ENCODE measurements at places on chromosomes 11 and 22.
A peak's percentile ranks its signal among the peaks of the same experiment; 100 is the strongest.

DNA sequence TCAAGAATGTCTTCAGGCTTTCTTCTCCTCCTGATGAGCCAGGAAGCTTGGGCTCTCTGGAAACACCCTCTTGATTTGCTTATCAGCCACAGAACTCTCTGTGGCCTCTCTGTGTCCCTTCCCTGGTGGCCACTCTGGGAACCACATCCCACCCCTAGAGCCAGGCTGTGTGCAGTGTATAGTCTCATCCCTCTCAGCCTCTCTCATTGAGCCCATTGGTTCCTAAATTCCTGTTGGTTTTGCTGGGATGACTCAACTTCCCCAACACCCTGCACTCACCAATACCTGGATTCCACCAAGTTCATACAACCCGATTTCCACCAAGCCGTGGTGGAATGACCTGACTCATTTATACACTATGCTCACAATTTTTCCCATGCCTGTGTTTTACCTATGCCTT is 5.2 kb downstream of the IRAG1 start:
- no peak for DNase-seq

DNA sequence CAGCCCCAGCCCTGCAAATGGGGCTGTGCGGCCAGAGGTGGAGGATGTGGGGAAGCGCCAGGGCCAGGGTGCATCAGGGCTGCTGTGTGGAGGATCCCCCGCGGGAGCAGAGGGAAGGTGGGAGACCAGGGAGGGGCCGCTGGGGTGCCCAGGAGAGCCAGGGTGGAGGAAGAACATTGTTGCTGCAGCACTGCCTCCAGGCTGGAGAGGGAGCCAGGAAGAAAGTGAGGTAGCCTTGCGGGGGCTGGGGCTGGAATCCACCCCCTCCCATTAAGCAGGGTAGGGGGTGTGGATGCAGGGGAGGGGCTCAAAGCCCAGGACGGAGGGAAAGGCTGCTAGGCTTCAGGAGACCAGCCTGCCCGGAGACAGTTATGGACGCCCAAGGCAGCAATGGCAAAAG is 15.0 kb downstream of the CABP7 start:
- no peak for DNase-seq

GRCh38 chr11:56214537-56214936 is 19.5 kb downstream of the OR5T2 start:
- DNase-seq = no peak

DNA sequence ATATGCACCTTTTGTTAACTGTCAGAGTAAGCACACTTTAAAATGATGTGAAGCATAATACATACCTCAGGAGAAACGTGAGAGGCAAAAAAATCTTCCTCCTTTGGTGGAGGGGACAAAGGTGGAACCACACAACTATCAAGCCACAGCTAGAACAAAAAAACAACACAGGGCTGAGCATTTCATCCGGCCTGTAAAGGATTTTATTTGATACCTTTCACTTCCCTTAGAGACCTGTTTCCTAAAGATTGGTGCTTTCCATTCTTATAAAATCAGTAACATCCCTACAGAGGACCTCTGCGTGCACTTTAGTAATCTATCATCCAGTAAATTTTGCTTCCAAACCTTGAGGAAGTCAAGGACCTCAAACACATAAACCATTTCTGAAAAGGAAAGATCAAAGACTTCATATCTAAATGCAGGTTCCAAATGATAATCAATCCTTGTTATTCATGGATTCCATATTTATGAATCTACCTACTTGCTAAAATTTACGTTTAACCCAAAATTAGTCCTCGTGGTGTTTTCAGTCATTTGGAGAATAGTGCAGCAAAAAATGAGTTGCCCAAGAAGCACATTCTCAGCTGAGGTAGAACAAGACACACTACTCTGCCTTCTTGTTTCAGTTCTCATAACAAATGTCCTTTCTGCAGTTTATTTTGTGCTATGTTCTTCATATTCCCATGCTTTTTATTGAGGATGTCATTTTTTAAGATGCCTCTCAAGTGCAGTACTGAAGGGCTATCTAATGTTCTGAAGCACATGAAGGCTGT is 22.7 kb downstream of the ARFGAP3 start:
- DNase-seq = no peak

GRCh38 chr11:110422306-110422905 is 7.3 kb upstream of the FDX1 start:
- DNase-seq = no peak

- no peak for DNase-seq
Measured at GRCh38 chr22:47250995-47251765, 488.7 kb downstream of the TBC1D22A start.

DNA sequence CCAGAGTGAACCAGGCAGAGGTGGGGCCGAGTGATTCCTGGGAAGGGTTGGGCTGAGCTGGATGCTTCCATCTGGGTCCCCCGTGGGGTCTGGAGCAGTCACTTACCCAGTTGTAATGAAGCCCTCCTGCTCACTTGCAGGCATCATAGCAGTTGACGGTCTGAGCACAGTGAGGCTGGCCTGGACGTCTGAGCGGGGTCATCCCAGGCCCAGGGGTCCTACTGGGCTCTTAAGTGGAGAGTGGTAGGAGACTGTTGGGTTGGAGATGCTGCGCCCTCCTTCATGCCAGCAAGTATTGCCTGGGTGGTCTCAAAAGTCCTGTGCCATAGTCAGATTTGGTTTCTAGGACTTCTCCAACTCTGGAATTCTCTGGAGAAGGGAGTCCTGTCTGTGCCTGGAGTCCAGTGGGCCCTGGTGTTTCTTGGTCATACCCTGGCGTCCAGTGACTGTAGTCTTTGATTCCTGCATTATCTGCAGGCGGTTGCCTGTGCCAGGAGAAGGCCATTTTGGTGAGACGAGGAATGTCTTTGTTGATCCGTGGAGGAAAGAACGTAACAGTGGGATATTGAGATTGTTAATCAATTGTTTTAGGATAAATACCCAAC is 82.3 kb downstream of the TBC1D22A start:
- DNase-seq = no peak

DNA sequence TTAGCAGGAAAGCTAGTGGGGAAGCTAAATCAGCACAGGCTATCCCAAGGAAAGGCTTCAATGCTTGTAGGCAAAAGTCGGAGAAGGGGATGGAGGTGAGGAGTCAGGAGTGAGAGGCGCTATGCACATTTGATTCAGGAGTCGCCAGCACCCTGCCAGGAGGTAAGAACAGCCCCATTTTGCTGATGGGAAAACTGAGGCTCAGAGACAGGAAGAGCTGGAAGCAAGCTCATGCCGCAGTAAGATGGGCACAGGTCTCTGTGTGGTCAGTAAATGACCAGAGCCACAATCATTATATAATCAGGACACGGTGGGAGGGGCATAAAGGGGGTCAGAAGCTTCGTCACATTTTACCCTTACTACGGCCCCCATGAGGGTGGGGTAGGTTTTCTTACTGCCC is 504.4 kb downstream of the MN1 start:
- no peak for DNase-seq

- no peak for DNase-seq
Measured at GRCh38 chr11:97888641-97889040, 1132.1 kb upstream of the CNTN5 start.

DNA sequence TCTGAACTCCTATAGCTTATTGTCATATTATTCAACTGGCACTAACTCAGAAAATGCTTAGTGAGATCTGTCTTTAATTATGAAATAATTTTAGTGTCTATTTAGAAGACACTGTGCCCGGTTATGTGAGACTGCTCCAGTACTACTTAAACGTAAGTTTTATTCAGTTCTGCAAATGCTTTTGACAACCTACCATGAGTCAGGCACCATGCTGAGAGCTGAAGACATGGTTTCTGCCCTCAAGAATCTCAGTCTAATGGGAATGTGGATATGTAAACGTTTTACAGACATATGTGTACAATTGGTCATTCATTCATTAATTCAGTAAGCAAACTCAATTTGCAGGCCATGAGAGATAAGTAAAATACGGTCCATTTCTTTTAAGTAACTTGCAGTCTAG is 40.0 kb downstream of the DCUN1D5 start:
- DNase-seq = no peak

- DNase-seq = no peak
Measured at GRCh38 chr11:127844876-127845275, 742.5 kb downstream of the ETS1 start.

- DNase-seq = no peak
Measured at GRCh38 chr11:43962383-43963278, 20.2 kb downstream of the C11orf96 start.

GRCh38 chr11:120652705-120653335 is 141.3 kb downstream of the GRIK4 start:
- no peak for DNase-seq

DNA sequence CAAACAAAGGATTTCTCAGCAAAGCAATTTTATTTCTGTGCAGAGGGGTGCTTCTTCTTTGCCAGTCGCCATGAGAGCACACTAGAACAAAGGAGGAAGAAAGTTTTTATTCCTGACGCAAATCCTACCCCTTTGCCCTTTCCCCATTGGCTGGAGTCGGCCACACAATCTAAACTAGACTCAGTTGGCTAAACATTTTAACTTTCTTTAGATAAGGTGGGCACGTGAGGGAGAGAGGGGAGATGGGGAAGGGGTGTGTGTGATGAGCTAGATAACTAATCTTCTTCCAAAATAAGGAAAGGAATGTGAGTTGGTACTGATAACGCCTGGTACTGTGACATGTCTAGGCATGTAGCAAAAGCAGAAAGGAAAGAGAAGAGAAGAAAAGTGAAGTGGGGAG is 626 bp downstream of the TRIM22 start:
- DNase-seq = peak; percentile 9

GRCh38 chr11:544817-545166 is 7.5 kb downstream of the LRRC56 start:
- no peak for DNase-seq

DNA sequence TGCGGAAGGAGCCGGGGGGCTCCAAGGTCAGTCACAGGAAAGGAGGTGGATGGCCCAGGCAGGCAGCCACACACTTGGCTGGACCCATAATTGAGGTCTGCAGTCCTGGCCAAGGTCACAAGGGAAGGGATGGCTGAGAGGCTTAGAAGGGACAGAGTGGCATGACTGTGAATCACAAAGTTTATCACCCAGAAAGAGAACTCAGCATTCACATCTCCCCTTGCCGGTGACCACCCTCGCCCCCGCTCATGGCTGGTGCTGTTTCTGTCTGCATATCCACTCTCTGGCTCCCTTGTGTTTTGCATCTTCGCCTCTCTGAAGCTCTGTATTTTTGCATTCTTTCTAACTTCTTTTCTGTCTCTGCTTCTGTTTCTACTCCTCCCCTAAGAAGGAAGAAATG is 117.5 kb downstream of the FEZ1 start:
- DNase-seq = no peak

DNA sequence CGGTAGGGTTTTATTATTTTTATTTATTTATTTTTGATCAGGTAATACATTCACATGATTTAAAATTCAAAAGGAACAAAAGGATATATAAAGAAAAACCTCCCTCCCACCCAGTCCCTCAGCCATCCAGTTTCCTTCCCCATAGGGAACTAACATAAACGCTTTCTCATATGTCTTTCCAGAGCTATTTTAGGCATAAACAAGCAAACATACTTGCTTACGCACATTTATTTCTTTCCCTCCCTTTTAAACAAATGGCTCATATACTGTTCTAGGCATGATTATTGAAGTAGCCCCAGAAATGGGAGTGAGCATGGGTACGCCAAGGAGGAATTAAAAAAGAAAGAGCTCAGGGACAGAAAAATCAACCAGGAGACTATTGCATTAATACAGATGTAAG is 63.7 kb downstream of the LIF start:
- DNase-seq = no peak

DNA sequence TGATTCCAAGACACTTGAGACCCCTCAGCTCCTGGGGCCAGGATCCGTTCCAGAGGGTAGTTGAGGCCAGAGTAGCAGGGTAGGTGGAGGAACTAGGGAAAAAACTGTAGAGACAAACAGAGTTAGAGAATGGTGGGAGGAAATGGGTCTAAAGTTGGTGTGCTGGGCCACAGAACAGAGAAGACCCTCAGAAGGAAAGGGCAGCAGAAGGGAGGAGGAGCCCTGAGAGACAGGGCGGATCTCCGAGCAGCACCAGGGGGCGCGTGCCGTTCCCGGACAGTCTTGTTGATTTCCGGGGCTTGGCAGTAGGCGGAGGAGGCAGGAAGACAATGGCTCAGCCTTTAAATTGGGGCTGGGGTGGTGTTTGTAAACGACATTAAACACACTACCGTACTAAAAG is 2.4 kb upstream of the CECR2 start:
- DNase-seq = peak; percentile 6

DNA sequence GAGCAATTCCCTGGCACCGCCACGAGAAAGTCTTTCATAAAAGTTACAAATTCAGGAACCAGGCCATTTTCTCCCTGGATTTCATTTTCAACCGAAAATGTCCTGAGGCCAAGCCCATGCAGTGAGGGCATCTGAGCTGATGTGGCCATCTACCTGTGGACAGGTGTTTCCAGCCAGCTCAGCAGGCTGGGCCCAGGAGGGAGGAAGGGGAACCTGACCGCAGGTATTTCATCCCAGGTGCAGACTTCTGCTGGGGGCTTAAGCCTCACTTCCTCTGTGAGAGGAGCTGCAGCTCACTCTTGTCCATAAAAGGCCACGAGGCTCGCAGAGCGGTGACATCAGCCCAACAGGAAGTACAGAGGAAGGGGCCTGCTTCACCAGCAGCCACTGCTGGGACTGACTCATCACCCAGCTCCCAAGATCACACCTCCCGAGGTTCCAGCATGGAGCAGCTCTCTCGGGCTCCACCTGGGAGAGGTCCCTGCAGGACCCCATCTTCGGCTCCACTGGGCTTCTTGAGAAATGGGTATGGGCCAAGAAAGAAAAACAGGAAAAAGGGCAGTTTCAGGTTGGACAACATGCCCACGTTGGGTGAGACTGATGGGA is 56.4 kb downstream of the MYH9 start:
- peak; percentile 42 for DNase-seq

DNA sequence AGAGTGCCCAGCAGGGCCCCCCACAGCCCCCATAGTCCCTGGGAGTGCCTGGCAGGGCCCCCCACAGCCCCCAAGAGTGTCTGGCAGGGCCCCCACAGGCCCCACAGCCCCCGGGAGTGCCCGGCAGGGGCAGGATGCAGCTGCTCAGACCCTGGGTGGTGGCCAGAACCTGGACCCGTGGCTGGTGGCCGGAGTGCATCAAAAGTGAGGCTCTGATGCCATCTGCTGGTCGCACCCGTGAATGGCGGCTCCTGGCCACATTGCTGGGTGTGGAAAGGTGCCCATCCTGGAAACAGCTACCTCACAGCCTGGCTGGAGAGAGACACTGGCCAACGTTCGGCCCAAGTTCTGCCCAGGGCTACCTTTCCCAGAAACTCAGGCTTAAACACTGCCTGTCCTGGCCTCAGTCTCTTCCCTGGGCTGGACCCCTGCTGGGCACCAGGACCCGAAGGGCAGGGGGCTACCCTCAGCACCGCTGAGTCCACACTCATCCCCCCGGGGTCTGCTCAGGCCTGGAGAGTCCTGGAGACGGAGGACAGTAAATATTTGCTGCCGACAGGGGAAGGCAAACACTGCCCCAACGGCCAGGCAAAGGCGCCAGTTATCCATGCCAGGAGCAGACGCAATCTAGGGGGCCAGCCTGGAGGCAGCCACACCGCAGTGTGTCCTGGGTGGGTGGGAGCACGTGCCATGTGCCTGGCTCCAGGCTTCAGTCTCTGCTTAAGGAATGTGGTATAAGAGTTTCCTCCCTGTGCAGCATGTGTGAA is 4.4 kb downstream of the INS start:
- DNase-seq = peak; percentile 59
